ENCODE measurements at places on chromosomes 3 and 15. TPM values are rescaled to one million over a fixed set of nuclear protein-coding genes. Genes with fewer than 3 reads are reported as not detected.

DNA sequence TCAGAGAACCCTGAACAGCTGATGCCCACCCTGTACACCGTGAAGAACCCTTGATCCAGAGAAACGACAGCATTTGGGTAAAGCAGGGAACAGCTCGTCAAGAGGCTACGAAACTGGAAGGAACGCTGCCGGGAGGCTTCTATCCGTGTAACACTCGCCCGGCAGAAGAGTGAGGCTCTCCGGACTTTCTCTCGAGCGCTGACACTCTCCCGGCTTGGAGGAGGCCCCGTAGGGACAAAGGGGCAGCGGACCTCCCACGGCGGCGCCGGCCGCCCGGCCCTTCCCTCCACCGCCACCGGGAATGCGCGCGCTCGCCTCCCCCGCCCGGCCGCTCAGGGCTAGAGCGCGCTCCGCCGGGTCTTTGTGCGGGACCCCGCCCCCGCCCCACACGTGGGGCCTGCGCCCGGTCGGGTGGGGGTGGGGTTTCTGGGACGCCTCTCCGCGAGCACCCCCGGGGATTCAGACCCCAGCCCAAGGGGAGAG is 1.7 kb downstream of the HYAL2 start:
- H3K36me3 ChIP-seq, result peaks cover 4% of the 10 kb centered on the region
- H3K4me3 ChIP-seq, result peak overlapping the region; percentile 84
- H3K27ac ChIP-seq, result peak overlapping the region; percentile 91
- peak; percentile 91 for DNase-seq
- no peaks in the 10 kb centered on the region for H3K27me3 ChIP-seq

TYRO3 gene
- total RNA-seq, result 4.2 TPM

SEC11A gene
- 153 TPM for total RNA-seq

DNA sequence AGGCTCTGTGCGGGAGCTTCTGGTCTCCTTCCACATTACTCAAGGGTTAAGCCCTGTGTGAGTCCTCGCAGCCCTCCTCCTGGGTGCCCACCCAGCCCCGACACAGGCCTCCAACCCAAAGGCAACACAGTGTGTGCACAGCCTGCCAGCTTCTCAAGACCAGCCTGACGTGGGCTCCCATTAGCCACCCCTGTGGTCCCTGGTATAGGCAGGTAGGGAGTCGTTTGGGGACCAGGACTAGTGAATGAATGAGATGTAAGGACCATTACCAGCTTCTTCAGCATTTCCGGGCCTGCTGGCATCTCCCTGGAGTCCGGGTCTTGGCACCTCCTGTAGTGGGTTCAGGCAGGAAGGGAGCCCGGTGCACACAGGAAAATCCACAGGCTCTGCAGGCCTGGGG is 20.2 kb upstream of the PLXNA1 start:
- H3K4me3 ChIP-seq, result no peak overlapping the region
- no peaks in the 10 kb centered on the region for H3K27me3 ChIP-seq

DNA sequence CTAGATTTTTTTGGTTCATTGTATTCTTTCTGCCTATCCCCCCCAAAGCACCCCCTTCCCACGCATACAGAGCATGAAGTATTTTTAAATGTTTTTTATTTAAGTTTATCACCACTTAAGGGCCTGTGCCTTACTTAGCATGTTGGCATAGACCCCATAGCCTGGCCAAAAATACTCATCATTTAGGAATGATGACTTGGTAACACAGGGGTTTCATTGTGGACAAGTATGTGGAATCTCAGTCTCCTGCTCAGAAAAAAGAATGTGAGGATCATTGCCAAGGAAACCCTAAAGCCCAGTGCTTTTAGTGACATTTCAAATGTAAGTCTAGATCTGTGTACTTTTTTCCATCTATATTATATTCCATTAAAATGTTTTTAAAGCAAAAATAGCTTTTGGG is 146.3 kb downstream of the ALCAM start:
- H3K4me3 ChIP-seq, result no peak overlapping the region
- no peaks in the 10 kb centered on the region for H3K27me3 ChIP-seq
- no peak overlapping the region for H3K27ac ChIP-seq

C3orf20 gene
- total RNA-seq, result 0.16 TPM

DNA sequence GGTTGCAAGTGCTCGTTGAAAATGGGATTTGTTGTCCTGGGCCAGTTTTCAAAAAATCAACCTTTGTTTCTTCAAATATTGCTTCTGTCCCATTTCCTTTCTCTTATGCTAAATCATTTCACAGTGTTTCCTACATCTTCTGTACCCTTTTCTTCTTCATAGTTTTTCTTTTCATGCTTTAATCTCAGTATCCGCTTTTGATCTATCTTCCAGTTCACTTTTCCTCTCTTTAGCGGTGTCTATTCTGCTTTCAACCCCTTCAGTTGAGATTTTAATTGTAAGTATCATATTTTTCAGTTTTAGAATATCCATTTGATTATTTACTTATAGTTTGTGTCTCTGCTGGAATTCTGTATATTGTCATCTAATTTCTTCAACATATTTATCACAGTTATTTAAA is 311.7 kb upstream of the TPM1 start:
- H3K4me1 ChIP-seq, result no peaks in the 10 kb centered on the region
- H3K27ac ChIP-seq, result no peak overlapping the region
- H3K4me3 ChIP-seq, result no peak overlapping the region
- DNase-seq, result no peak
- H3K27me3 ChIP-seq, result no peaks in the 10 kb centered on the region

DNA sequence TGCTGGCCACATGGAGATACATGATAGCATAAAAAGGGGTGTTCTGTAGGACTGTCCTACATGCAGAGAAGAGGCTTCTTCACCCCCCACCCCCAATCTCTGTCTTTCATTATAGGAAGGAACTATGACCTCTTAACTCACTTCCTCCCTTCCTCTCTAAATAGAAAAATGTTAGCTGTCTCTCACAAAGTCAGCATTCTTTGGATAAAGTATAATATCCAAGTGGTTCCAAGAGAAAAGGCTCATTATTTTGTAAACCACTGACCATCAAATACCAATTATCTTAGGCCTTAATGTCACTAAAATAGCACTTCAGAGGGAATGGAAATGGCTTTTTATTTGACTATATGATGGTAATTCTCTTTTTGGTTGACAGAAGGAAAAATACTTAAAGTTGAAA is 95.3 kb upstream of the SLC2A2 start:
- H3K4me3 ChIP-seq, result no peak overlapping the region
- H3K27ac ChIP-seq, result no peak overlapping the region
- no peaks in the 10 kb centered on the region for H3K27me3 ChIP-seq
- H3K4me1 ChIP-seq, result no peaks in the 10 kb centered on the region
- no peak for DNase-seq

GOLGA8K gene
- total RNA-seq, result 0.36 TPM

TTLL13 gene
- total RNA-seq, result not detected

GRCh38 chr3:196111939-196112386 is 30.1 kb upstream of the TFRC start:
- no peak overlapping the region for H3K4me3 ChIP-seq
- no peaks in the 10 kb centered on the region for H3K36me3 ChIP-seq
- H3K27me3 ChIP-seq, result no peaks in the 10 kb centered on the region
- DNase-seq, result no peak
- no peak overlapping the region for H3K27ac ChIP-seq

SOX14 gene
- total RNA-seq, result not detected

DNA sequence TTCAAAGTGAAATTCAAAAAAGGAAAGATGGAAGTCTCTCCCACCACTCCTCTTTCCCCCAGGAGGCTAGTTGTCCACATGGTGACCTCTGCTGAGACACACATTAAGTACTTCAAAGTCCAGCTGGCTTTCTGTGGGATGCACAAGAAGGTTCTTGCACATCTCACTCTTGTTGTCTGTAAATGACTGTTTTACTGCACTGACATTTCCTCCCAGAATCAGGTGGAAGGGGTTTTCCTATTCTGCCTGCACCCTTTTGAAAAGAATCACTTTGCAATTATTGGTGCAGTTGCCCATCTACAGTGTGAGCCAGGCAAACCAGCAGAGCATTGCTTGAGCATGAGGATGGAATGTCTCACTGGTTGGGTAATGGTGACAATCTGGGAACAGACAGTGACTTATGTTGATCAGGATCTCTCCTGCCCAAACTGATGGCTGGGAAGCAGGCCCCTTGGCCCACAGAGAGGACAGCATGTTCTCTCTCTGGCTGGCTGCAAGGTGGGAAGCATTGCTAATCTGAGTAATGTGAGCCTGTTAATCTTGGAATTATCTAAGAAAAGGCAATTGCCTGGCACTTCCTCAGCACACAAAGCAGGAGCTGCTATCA is 347.7 kb upstream of the SATB1 start:
- H3K4me3 ChIP-seq, result no peak overlapping the region
- H3K4me1 ChIP-seq, result no peaks in the 10 kb centered on the region
- no peaks in the 10 kb centered on the region for H3K27me3 ChIP-seq
- H3K36me3 ChIP-seq, result no peaks in the 10 kb centered on the region
- H3K27ac ChIP-seq, result no peak overlapping the region
- DNase-seq, result no peak

DNAH1 gene
- 7.5 TPM for total RNA-seq

DNA sequence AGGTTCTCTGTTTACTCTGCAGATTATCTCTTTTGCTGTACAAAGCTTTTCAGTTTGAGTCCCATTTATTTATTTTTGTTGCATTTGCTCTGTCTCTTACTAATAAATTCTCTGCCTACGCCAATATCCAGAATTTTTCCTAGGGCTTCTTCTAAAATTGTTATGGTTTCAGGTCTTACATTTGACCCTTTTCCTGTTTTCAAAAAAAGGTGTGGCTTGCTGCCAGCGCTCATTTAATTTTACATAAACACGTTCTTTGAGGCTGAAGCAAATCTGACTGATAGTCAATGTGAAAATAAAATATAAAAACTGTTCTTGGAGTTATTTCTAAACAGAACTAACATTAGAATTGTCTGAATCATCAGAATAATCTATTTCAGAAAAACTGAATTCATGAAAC is 32.1 kb downstream of the DCBLD2 start:
- DNase-seq, result no peak
- no peak overlapping the region for H3K4me3 ChIP-seq
- no peak overlapping the region for H3K27ac ChIP-seq
- no peaks in the 10 kb centered on the region for H3K27me3 ChIP-seq
- no peaks in the 10 kb centered on the region for H3K4me1 ChIP-seq
